ENCODE measurements at places on chromosomes 4 and X. TPM values are rescaled to one million over a fixed set of nuclear protein-coding genes. Genes with fewer than 3 reads are reported as not detected.

DNA sequence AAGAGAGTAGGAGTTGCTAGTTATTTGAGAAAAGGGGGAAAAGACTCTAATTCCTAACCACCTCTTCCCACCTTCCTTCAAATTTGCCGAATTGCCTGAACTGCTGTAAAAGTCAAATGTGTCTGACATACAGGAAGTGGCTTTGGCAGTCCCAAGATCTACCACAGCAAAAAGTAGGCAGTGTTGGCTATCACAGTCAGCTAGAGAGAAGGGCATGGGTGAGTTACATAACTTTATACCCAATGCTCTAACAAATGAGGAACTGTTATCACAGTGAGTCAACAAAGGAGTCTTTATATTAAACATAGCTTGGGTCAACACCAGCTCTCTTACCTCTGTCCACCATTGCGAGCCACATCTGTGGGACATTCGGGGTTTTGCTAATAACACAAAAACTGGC lies 2.4 kb upstream of the MBNL3 start:
- peak; percentile 60 for DNase-seq

- DNase-seq = no peak
These were observed 450.0 kb upstream of the RASGEF1B start for GRCh38 chr4:81921751-81922159.

GRCh38 chr4:139641218-139641617 lies 24.4 kb upstream of the MGST2 start:
- no peak for DNase-seq

DNA sequence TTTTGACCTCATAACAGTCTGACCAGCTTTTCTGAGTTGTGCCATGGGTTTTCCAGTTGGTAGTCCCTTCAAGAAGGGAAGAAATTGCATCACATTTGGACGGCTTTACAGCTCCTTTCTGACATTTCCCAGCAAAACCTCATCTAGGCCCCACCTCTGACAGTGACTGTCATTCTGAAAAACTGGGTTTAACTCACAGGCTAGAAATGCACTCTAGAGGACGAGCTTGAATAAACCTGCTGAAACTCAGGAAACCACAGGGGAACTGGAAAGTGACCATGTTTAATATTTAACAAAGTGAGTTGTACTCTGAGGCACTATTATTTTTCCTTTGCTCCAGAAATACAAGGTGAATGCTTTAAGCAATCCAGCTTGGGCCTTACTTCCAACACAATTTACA lies 434.3 kb upstream of the RASGEF1B start:
- no peak for DNase-seq

DNA sequence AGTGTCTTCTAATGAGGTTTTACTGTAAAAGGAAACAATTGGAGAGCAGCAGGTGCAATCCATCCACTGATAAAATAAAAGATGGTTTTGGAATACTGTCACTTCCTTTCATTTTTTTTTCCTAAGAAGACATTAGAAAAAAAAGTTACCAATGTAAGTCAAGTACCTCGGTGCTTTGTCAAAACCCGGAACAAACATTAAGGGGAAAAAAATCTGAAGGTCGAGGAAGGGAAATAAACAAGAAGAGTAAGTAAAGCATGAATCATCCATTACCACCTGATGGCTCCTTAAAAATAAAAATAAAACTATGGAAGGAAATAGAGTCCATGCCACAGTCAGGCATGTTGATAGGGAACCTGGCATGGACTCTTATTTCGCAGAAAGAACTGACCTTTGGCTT lies 15.3 kb upstream of the XPNPEP2 start:
- DNase-seq = no peak

DNA sequence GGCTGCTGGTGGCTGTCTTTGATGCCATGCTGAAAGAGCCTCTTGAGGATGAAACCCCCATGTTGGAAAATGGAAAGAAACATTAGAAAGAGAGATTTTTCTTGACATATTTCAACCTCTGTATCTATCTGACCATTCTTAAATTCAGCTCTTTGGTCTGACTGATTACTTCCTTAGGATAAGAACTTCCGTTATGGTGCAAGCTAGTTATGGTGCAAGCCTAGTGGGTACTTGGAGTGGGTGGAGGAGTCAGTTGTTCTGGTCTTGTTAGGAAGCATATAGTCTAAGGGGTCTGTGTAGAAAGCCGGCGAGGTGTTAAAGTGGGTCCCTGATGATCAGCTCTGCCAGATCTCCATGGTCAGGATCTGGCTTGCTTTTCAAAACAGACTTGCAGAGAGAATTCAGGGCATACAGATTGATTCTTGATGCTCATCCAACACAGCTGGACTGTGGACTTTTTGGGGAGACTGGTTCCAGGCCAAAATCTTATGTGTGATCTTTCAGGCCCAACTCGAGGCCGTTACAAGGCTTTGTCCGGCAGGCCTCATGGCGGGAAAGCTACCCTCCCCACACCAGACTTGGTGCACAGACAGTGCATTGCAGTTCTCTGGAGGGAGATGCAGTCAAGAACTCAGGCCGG lies 82.8 kb upstream of the BOD1L1 start:
- DNase-seq = no peak

DMRTC1 gene
- not detected for total RNA-seq

PAGE2B gene
- 0.78 TPM for total RNA-seq
